ENCODE measurements at places on chromosomes 11 and 22.

GRCh38 chr11:9330387-9331384, 16.3 kb upstream of the TMEM41B start:
- peak; percentile 70 for DNase-seq

DNA sequence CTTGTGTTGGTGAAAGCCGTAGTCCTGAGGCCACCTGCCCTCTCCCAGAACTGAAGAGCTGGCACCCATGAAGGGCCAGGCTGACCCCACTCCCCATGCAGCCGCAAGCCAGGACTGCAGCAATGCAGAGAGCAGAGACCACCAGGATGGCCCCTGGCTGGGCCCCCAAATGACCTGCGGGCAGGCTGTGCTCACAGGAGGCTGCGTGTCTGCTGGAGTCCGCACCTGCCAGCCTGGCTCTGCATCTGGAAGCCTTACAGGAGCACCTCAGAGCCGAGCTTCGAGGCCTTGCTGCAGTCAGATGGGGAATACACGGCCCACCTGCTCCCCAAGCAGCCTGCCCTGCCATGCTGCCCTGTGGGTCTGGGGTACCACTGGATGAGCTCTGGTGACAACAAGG, 1336.8 kb downstream of the TBC1D22A start:
- no peak for DNase-seq

DNA sequence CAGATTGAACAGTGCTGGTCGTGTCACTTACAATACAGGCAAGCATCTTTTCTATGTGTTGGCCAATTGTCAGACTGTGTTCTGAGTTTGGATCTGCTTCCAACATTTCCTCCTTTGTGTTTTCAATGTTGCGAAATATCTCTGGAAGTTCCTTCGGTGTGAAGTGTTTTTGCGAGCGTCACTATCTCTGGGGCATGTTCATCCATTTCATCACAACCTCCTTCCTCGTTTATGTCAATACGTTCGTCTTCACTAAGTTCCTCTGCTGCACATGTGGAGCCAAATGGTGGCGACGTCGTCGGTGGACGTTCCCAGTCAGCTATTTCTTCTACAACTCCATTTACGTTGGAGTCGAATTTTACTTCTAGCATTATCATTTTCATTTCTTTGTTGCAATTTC, 100.2 kb upstream of the LMO1 start:
- DNase-seq, result no peak

GRCh38 chr22:26658161-26658560, 773 bp downstream of the MIAT start:
- DNase-seq, result no peak

DNA sequence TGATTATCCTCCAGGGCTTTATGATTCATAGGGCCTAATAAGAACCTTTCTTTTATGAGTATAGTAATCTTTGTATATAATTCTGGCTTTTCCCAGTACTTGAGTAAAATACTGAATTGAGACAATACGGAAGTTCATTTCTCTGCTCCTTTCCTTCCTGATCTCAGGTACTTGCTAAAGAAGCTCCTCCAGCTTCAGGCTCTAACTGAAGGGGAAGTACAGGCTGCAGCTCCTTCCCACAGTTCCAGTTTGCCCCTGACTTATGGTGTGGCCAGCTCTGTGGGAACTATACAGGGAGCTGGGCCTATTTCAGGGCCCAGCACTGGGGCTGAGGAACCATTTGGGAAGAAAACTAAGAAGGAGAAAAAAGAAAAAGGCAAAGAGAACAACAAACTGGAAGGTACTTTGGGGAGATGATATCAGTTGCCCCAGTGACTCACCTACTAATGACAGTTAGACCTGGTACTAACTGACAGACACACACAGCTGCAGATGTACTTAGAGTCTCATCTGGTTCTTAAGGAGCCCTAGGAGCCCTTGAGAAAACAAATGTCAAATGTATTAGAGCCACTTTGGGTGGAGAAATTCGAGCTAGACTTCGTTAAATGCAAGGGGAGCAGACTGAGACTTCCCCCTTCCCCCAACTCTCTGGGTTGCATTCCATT, 3.0 kb downstream of the TBRG1 start:
- no peak for DNase-seq

GRCh38 chr11:72048766-72049460, 31.4 kb downstream of the NUMA1 start:
- DNase-seq, result no peak

DNA sequence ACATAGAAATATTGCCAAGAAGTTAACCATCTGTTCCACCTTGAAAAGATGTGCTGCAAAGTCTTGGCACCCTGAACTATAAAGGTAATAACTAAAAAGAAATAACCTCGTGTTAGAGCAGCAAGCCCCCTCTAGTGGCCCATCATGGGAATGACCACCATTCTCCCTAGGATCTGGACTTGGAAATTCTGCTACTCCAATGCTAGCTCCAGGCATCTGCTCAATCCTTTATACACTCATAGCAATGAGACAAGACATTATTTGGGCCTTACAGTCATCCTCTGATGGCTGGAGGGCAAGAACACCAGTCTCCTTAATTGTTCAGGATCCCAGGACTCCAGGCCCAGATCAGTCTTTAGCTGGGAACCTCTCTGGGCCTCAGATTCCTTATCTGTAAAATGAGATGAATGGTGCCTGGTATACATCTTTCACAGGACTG, 76.0 kb downstream of the CWC15 start:
- peak; percentile 44 for DNase-seq

- DNase-seq, result no peak
These were observed 973.2 kb downstream of the NTM start for GRCh38 chr11:132343445-132344175.

DNA sequence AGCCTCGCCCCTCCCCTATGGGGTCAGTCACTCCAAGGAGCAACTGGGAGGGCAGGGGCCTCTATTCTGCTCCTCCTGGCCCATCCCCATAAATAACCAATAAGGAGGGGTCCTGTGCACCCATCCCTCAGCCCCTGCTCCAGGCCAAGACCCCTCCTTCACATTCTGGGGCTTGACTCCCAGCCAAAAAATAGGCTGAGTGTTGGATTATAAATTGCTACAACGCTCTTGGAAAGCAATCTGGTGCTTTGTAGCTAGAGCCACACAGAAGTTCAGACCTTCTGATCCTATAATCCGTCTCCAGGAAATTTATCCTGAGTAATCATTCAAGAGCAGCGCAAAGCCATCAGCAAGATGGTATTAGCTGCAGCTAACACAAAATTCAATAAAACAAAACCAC, 42.5 kb downstream of the ABCC8 start:
- no peak for DNase-seq

DNA sequence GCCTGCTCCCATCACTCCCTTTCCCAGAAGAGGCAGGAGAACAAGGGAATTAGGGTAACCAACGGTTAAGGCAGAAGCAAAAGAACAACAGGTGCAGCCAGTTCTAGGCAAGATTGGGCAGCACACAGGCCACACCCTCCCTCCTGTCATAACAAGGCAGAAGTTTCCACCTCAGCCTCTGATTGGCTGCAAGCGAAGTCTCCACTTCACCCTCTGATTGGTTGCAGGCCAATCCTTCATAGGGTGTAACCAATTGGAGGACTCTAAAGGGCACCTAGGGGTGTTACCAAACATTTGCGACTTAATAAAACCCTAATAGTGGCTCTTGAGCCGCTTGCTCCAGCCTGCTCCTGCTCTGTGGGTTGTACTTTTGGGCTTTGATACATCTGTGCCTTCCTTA, 153.8 kb downstream of the CACNA1I start:
- DNase-seq, result peak; percentile 23

DNA sequence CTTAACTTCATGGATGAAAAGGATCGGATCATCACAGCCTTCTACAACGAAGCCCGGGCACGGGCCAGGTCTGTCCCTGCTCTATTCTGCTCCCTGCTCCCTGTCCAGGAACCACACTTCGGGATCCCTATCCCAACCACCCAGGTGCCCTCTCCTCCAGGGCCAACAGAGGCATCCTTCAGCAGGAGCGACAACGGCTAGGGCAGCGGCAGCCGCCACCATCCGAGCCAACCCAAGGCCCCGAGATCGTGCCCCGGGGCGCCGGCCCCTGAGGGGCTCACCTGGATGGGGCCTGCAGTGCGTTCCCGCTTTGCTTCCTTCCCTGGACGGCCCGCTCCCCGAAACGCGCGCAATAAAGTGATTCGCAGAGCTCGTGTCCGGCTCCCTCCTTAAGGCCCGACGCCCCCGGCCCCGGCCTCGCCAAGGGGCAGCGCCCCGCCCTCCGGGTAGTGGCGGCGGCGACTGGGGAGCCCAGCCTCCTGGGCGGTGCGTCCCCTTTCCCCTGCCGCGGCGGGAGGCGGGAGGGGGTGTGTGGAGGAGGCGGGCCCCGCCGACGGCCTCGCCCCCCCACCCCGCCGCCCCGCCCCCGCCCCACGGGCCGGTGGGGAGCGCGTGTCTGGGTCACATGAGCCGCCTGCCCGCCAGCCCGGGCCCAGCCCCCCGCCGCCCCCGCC, at the start of gene VEGFB:
Gene VEGFB, plus strand, starts transcription at position 672 of the 674 bp plus-strand sequence. CDS start 250 bp downstream, outside the sequence.
- DNase-seq, result peak; percentile 37

DNA sequence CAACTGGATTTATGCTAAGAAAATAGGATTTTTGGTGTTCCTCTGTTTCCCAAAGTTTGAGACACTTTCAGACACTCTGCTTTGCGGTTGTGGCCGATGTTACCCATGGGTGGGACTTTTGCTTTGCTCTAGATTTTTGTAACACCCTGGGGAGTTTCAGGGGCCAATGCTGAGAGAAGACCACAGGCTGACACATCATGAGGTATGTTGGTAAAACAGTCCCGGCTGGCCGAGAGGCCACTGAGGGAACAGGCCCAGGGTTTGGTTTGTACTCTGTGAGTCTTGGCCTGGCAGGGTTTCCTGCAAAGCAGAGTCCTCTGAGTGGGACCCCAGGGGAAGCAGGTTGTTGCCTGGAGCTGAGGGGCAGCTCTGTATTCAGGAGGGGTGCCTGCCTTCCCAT, 78.5 kb upstream of the PITPNB start:
- DNase-seq, result no peak

DNA sequence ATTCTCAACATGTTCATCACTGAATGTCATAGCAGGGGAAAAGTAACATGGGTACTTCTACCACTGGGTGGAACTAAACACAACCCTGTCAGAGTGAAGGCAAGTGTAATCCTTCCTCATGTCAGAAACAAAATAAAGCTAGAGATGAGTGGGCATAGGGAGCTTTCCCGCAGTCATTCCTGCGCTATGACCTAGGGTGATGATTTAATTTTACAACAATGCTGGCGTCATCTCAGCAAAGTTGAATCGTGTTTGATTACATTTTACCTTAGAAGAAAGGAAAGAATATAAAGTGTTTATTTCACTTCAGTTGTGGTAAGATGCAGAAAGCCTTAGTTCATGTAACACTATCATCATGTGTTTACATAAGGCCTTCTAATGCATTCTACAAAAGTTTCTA, 355.6 kb downstream of the METTL15 start:
- DNase-seq, result no peak

DNA sequence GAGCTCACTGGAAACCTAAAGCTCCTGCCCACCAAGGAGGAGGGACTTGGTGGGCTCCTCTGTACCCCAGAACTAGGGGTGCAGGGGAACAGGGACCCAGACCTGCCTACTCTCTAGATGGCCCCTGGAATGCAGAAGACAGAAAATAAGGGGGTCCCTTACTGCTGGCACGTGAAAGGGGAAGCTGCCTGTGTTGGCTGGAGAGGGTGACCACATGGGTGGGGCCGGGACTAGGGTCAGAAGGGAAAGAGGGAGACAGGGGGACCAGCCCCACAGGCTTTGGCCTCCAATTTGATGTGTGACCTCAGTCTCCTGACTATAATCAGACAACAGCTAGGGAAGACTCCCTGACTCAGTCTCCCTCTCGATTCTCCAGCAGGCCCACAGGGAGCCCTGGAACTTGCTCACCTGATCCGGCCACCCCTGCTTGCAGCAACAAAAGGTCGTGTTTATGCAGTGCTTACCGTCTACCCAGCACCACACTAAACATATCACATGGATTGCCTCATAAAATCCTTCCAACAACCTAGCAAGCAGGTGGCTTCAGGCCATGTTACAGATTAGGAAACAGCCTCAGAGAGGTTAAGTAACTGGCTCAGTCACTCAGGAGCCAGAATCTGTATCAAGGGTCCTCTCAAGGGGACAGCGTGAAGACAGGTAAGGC, 10.2 kb downstream of the ARAP1 start:
- no peak for DNase-seq

GRCh38 chr11:64536396-64536941, 54.6 kb upstream of the SLC22A12 start:
- no peak for DNase-seq

GRCh38 chr11:64854534-64855502, 10.4 kb upstream of the CDC42BPG start:
- no peak for DNase-seq

DNA sequence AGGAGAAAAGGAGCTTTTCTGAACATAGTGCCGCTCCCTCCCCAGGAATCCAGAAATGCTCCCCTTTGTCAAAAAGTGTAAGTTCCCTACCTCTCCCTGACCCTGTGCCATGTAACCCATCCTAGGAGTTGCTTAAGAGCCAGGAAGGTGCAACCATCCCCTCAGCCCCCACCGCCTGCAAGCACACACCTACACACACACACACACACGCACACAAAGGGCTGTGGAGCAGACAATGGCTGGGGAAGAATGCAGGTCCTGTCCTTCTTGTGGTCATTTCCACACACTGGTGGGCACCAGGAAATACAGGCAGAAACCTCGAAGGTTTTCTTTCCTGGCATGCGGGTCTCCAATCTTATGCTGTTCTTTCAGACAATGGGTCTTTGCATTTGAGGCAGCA, 1.2 kb downstream of the P2RX3 start:
- no peak for DNase-seq

- DNase-seq, result no peak
These were observed 32.1 kb upstream of the DGKZ start for GRCh38 chr11:46315033-46315738.

- no peak for DNase-seq
These were observed 9.4 kb upstream of the EI24 start for GRCh38 chr11:125559888-125560287.

GRCh38 chr11:70637949-70638583, 239.7 kb downstream of the CTTN start:
- DNase-seq, result no peak

DNA sequence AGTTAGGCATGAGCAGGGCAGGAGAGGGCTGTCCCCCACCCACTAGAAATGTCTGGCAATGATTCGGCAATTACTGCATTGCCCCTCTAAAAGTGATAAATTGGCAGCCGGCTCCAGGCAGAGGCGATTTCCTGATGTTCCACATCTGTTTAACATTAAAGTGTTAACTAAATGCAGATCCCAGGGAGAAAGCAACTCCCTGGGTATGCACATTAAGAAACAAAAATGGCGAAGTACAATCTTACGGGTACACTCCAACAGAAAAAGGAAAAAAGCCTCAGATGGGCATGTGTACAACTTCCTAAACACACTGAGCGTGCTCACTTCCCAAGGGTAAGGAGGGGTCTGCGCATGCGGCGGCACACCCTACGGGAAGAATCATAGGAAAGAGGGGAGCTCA, 314.4 kb downstream of the CASP12 start:
- DNase-seq, result no peak

GRCh38 chr11:19869946-19870589, 157.4 kb downstream of the NAV2 start:
- DNase-seq, result peak; percentile 28

- no peak for DNase-seq
These were observed 8.7 kb downstream of the SELENOM start for GRCh38 chr22:31098632-31099110.

All from DMS79 treated with DMSO at 0.1 percent for 48 hours (cell line).